ENCODE measurements at places on chromosomes 16 and 17. TPM values are rescaled to one million over a fixed set of nuclear protein-coding genes. Genes with fewer than 3 reads are reported as not detected.

Gene NPIPA3
- 4.9 TPM for total RNA-seq

DNA sequence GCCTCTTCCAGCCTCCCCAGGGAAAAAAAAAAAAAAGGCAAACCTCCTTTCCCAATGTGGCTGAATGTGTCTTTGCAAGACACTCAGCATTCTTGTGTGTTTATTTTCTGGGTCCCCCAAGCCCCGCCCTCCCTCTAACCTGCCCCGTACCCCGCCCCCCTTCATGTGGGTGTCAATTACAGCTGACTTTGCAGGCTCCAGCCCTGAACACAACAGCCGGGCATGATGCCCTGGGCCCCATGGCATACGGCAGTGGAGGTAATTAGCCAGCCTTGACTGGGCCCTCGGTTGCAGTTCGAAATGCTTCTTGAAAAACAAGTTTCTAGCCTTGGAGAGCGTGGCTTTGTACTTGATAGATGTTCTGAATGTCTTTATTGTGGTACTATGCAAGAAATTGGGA is 354.7 kb upstream of the RBFOX1 start:
- no peak for DNase-seq

Gene CRISPLD2
- 0.35 TPM for total RNA-seq

- DNase-seq, result no peak
Observed at GRCh38 chr17:62882878-62883277, 74.8 kb upstream of the MARCHF10 start.

Gene CHD9NB
- 0.57 TPM for total RNA-seq

Gene MRM3
- 27.6 TPM for total RNA-seq

GRCh38 chr16:57514371-57514770 is 22.0 kb downstream of the CCDC102A start:
- DNase-seq, result no peak

GRCh38 chr17:77537566-77537965 is 396.8 kb downstream of the SEC14L1 start:
- no peak for DNase-seq

DNA sequence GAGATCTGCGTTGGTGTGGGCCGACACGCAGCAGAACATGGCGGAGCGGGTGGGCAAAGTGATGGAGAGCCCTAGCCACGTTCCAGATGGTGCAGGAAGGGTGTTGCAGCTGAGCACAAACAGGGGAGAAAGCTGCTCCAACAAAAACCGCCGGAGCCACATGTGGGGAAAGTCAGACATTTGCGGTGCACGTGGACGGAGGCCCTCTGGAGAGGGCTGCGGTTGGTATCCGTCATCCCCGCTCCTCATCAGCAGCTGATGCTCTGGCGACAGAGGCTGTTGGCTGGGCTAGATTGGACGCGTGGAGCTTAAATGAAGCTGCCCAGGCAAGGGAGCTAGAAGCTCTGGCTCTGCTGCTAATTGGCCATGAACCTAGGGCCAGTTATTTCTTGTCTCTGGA is 43.5 kb upstream of the ADCY9 start:
- DNase-seq, result no peak

DNA sequence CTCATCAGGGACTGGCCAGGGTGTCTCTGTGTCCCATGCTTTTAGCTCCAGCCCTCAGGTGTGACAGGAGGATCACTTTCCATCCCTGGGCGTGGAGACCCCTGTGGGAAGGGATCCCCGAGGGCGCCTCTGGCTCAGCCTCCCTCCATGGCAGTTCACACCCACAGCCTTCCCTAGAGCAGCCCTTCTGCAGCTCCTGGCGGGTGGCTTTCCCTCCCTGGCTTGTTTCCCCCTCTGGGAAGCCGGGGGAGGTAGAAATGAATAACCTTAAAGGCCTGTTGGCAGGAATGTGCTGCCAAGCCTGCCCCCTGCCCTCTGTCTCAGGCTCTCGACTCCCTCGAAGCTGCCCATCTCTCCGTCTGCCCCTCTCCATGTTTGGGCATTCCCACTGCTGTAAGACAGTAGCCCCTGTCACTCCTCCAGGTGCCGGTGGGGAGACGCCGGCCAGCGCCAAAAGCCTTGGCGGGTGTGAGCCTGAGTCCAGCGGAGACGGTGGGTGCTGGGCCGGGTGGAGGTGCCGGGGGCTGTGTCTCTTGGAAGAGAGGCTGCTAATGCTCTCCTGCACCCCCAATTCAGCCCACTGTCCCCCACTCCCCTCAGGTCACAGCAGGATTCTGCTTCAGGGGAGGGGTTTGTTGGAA is 2.1 kb upstream of the ATP2A1 start:
- DNase-seq, result no peak

Gene NDRG4
- 13.3 TPM for total RNA-seq

GRCh38 chr17:7025245-7025644 is 2.4 kb downstream of the BCL6B start:
- DNase-seq, result no peak
